Effector CD8-positive, alpha-beta T cell (primary cell): ENCODE measurements at places on chromosomes 1 and 21.

GRCh38 chr1:238710697-238711096 lies 675.7 kb upstream of the CHRM3 start:
- DNase-seq: no peak

GRCh38 chr1:203888807-203889251 lies 27.4 kb downstream of the SNRPE start:
- DNase-seq: no peak

DNA sequence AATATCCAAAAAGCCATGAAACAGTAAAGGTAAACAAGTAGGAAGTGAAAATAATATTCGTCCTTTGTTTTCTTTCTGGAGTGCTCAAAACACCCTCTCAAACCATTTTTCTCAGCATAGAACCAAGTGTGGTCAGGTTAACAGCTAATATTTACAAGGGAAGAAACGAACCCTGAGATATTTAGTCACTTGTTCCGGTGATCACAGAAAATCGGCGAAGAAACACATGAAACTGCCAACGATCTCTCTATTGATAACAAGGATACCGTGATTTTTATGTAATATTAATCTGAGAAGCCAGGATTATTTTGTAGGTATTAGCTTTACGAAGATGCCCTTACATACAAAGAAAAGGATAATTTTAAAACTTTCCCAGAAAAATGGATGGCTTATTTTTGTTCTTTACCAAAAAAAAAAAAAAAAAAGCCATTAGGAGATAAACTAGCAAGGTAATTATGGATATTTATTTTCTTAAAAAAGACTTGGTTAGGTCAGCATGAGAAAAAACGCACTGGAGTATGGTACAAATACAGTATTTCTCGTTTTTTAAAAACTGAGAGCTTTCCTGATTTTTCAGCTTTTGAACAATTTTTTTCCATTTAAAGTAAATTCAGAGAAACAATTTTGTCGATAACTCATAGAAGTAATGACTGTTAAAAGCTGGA lies 107.3 kb upstream of the HNRNPU start:
- DNase-seq: no peak

DNA sequence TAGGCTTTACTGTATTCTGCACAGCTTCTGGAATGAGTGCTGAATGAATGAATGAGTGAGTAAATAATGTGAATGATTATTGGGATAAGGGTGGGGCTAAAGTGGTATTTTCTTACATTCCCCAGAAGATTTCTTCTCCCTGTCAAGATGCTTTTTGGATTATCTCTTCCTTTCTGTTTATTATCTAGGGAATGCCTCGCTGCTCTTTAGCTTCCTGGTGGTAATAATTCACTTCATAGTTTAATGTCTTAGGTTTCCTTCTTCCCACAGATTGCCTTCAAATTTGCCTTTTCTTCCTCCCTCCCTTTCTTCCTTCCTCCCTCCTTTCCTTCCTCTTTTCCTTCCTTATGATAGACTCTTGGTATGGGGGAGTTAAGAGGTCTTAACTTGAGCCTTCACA lies 24.0 kb downstream of the DDR2 start:
- no peak for DNase-seq
